RWPE2 (cell line): ENCODE measurements at places on chromosomes 1 and 21.

GRCh38 chr1:29050166-29050565, 73.5 kb downstream of the TMEM200B start:
- H3K36me3 ChIP-seq, result peaks cover 6% of the 10 kb centered on the region; the same call in 1 of the 2 replicates
- no peak overlapping the region for H3K27ac ChIP-seq
- H3K27me3 ChIP-seq, result no peaks in the 10 kb centered on the region
- no peak for DNase-seq
- no peak overlapping the region for H3K4me3 ChIP-seq
- H3K4me1 ChIP-seq, result no peaks in the 10 kb centered on the region

DNA sequence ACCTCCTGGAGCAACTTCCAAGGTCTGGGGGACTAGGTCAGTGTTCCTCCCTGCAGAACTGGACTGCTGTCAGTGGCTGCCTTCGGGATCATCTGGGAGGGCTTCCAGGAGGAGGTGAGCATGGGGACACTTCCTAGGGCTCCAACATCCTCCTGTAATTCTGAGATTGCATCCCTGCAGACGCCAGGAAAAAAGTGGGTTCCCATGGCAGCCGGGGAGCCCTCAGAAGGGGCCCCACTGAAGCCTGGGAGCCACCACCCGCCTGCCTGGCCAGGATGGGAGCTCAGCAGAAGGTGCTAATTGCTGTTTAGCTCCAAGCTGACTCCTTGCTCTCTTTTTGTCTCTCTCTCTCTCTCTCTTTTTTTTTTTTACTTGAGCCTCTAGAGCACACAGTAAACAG, 16.1 kb upstream of the ARF1 start:
- H3K27ac ChIP-seq, result no peak overlapping the region
- no peak for DNase-seq
- no peak overlapping the region for H3K4me3 ChIP-seq
- no peaks in the 10 kb centered on the region for H3K36me3 ChIP-seq
- H3K4me1 ChIP-seq, result no peaks in the 10 kb centered on the region
- no peaks in the 10 kb centered on the region for H3K27me3 ChIP-seq

- no peaks in the 10 kb centered on the region for H3K4me1 ChIP-seq
- H3K27me3 ChIP-seq, result peaks cover 12% of the 10 kb centered on the region
- H3K36me3 ChIP-seq, result no peaks in the 10 kb centered on the region
- no peak for DNase-seq
Observed at GRCh38 chr1:36576118-36576517, 93.4 kb upstream of the CSF3R start.

GRCh38 chr1:26723013-26723991, 27.5 kb downstream of the ARID1A start:
- no peak overlapping the region for H3K4me3 ChIP-seq
- peaks cover 35% of the 10 kb centered on the region for H3K4me1 ChIP-seq
- no peaks in the 10 kb centered on the region for H3K27me3 ChIP-seq
- peaks cover 11% of the 10 kb centered on the region for H3K36me3 ChIP-seq
- peak overlapping the region; percentile 52 for H3K27ac ChIP-seq

DNA sequence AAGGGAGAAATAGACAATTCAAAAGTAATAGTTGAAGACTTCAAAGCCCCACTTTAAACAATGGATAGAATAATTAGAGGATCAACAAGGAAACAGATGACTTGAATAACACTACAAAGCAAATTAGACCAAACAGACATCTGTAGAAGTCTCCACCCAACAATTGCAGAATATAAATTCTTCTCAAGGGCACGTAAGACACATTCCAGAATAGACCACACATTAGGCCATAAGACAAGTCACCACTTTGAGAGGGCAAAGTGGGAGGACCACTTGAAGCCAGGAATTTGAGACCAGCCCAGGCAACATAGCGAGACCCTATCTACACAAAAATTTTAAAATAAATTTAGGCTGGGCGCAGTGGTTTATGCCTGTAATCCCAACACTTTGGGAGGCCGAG, 20.5 kb upstream of the RNF186 start:
- no peaks in the 10 kb centered on the region for H3K36me3 ChIP-seq
- no peak for DNase-seq
- H3K27ac ChIP-seq, result no peak overlapping the region
- H3K27me3 ChIP-seq, result no peaks in the 10 kb centered on the region

DNA sequence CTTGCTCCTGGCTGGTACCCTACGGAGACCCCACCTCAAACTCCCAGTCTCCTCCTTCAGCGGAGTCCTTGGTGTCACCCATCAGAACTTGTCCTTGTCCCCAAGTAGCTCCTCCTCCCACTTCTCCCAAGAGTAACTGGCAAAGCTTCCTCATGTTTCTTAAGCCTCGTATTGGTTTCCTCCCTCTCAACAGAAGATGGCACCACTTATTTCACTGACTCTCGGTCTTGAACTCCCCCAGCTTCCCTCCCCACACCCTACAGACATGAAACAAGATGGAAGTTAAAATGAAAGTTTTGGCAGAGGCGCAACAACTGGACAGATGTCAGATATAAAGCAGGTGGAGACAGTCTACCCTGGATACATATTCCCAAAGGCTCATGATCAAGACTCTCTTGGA, 13.4 kb downstream of the RAB7B start:
- no peak overlapping the region for H3K27ac ChIP-seq
- DNase-seq, result no peak
- no peak overlapping the region for H3K4me3 ChIP-seq
- peaks cover 6% of the 10 kb centered on the region for H3K4me1 ChIP-seq

DNA sequence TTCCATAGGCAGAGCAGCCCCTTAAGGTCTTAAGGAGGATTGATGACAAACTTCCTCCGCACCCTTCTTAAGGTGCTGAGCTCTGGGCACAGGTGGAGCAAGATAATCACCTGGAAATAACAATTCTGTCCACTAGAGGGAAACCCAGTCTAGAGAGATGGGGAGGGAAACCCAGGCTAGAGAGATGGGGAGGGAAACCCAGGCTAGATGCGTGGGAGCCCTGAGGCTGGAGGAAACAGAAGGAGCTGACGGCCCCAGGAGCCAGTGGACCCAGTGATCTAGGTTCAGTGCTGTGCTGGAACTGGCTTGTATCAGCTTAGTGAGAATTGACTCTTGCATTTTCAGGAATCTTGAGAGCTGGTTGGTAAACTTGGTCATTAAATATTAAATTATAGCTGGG, 17.8 kb upstream of the MYCL start:
- DNase-seq, result no peak
- no peaks in the 10 kb centered on the region for H3K4me1 ChIP-seq
- H3K4me3 ChIP-seq, result no peak overlapping the region
- no peaks in the 10 kb centered on the region for H3K27me3 ChIP-seq
- H3K36me3 ChIP-seq, result no peaks in the 10 kb centered on the region

DNA sequence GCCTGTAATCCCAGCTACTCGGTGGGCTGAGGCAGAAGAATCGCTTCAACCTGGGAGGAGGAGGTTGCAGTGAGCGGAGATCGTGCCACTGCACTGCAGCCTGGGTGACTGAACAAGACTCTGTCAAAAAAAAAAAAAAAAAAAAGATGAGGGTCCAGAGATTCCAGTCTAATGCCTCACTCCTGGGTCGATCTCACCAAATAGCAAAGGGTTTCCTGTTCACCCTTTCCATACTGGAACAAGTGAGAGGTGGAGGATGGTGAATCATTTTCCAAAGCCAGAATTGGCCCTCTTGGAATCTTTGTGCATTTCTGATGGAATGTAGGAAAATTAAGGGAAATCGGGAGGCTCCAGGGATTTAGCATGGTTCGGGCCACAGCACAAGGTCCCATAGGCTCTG, 58.1 kb upstream of the ZNF648 start:
- no peak overlapping the region for H3K27ac ChIP-seq
- no peaks in the 10 kb centered on the region for H3K36me3 ChIP-seq
- H3K4me1 ChIP-seq, result peaks cover 15% of the 10 kb centered on the region
- no peak overlapping the region for H3K4me3 ChIP-seq
- no peak for DNase-seq

- DNase-seq, result no peak
- no peak within 1 kb of the TSS for H3K27ac ChIP-seq
- peaks cover 39% of the 10 kb centered on the region for H3K36me3 ChIP-seq
- H3K4me3 ChIP-seq, result no peak within 1 kb of the TSS
- H3K27me3 ChIP-seq, result no peaks in the 10 kb centered on the region
Observed at GRCh38 chr1:11188858-11189451, at the start of gene ANGPTL7. ANGPTL7 (plus strand) TSS chr1:11189355; CDS start chr1:11189580, 225 bp downstream.

GRCh38 chr1:166882893-166883292, 6.8 kb upstream of the TADA1 start:
- H3K36me3 ChIP-seq, result no peaks in the 10 kb centered on the region
- peaks cover 12% of the 10 kb centered on the region for H3K27me3 ChIP-seq
- H3K27ac ChIP-seq, result no peak overlapping the region
- H3K4me3 ChIP-seq, result no peak overlapping the region
- no peak for DNase-seq
- no peaks in the 10 kb centered on the region for H3K4me1 ChIP-seq

DNA sequence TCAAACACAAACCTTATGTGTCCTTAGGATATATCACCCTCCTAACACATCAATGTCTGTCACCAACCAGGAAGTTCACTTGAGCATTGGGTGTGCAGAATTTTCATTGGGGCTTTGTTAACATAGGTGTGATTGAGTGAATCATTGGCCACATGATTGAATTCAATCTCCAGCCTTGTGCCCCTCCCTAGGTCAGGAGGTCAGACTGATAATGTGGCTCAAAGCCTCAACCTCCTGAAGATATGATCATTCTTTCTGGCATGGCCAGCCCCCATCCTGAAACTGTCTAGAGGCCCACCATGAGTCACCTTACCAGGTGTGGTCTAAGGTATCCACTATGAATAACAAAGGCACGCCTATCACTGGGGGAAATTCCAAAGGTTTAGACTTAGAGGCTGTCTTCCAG, 90.1 kb downstream of the PKN2 start:
- peak overlapping the region; percentile 96 for H3K27ac ChIP-seq
- peaks cover 49% of the 10 kb centered on the region for H3K36me3 ChIP-seq
- no peaks in the 10 kb centered on the region for H3K27me3 ChIP-seq
- H3K4me1 ChIP-seq, result peaks cover 23% of the 10 kb centered on the region
- DNase-seq, result peak; percentile 90

- H3K27me3 ChIP-seq, result no peaks in the 10 kb centered on the region
- no peak overlapping the region for H3K27ac ChIP-seq
- no peaks in the 10 kb centered on the region for H3K36me3 ChIP-seq
- H3K4me3 ChIP-seq, result no peak overlapping the region
- no peak for DNase-seq
- H3K4me1 ChIP-seq, result peaks cover 12% of the 10 kb centered on the region
Observed at GRCh38 chr1:175208773-175209492, 16.4 kb upstream of the KIAA0040 start.

GRCh38 chr1:114154963-114155322, 1.3 kb upstream of the SYT6 start:
- no peak overlapping the region for H3K4me3 ChIP-seq
- no peaks in the 10 kb centered on the region for H3K4me1 ChIP-seq
- no peak for DNase-seq
- H3K27me3 ChIP-seq, result peaks cover 95% of the 10 kb centered on the region
- no peak overlapping the region for H3K27ac ChIP-seq
- no peaks in the 10 kb centered on the region for H3K36me3 ChIP-seq

DNA sequence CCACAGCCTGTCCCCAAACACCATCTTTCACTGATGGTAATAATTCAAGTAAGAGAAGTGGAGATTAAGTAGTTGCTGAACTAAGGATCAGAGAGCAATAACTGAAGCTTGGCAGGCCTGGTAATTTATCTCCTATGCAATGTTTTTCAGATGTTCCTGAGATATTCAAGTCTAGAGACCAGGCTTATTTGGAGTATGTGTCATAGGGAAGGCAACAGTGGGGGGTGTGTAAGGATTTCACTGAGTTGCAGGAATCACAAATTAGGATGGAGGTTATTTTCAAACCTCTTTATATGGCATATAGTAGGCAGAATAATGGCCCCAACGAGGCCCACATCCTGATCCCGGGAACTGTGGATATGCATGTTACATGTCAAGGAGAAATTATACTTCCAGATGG, 171.7 kb downstream of the KCNJ6 start:
- no peak overlapping the region for H3K27ac ChIP-seq
- H3K27me3 ChIP-seq, result no peaks in the 10 kb centered on the region
- DNase-seq, result no peak

DNA sequence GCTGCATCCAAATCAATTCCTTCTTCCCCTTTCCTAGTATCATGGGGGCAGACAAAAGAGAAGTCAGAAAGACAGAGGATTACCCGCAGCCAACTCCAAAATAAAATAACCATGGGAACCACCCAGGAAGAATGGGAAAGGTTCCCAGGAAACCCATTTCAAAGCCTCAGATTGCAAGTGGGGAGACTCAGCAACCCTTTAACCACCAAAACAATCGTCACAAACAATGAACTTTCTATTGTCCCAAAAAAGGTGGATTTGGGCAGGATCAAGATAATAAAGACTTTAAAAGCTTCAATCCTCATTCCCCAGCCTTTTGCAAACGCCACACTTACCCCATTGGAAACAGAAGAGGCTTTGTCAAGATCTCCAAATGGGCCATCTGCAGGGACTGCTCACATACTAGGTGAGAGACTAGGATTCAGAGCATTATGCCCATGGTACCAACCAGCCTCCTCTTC, 5.1 kb downstream of the TIAM1 start:
- no peak for DNase-seq
- H3K27ac ChIP-seq, result no peak overlapping the region
- H3K4me1 ChIP-seq, result peaks cover 18% of the 10 kb centered on the region
- H3K27me3 ChIP-seq, result peaks cover 5% of the 10 kb centered on the region
- H3K36me3 ChIP-seq, result no peaks in the 10 kb centered on the region

GRCh38 chr1:96365596-96366390, 355.8 kb upstream of the PTBP2 start:
- DNase-seq, result no peak
- peak overlapping the region; percentile 87 for H3K27ac ChIP-seq
- no peak overlapping the region for H3K4me3 ChIP-seq
- H3K27me3 ChIP-seq, result no peaks in the 10 kb centered on the region
- peaks cover 52% of the 10 kb centered on the region for H3K4me1 ChIP-seq
